ENCODE measurements at places on chromosomes 3 and 15.

- DNase-seq = no peak
These were observed 15.6 kb upstream of the KY start for GRCh38 chr3:134666466-134666865.

- DNase-seq = no peak
These were observed 51.8 kb downstream of the KLF15 start for GRCh38 chr3:126305427-126305826.

- no peak for DNase-seq
These were observed 143.2 kb upstream of the TLE3 start for GRCh38 chr15:70240820-70241430.

DNA sequence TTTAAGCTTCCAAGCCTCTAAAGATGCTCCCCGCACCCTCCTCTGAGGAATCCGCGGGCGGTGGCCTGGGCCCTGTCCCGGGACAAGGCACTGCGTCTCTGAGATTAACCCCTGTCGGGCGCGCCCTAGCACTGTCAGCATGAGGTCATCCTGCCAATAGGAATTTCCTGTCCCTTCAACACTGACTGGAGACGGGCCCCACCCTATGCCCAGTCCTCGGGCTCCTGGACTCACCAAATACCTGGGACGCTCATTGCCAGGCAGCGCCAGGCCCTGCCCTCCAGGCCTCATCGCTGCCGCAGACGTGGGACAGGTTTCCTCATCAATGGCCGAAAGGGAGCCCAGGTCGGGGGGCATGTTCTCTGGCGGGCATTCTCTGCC is 67.6 kb upstream of the SH3GL3 start:
- DNase-seq = no peak

- no peak for DNase-seq
These were observed 72.3 kb downstream of the XXYLT1 start for GRCh38 chr3:195198426-195199346.

DNA sequence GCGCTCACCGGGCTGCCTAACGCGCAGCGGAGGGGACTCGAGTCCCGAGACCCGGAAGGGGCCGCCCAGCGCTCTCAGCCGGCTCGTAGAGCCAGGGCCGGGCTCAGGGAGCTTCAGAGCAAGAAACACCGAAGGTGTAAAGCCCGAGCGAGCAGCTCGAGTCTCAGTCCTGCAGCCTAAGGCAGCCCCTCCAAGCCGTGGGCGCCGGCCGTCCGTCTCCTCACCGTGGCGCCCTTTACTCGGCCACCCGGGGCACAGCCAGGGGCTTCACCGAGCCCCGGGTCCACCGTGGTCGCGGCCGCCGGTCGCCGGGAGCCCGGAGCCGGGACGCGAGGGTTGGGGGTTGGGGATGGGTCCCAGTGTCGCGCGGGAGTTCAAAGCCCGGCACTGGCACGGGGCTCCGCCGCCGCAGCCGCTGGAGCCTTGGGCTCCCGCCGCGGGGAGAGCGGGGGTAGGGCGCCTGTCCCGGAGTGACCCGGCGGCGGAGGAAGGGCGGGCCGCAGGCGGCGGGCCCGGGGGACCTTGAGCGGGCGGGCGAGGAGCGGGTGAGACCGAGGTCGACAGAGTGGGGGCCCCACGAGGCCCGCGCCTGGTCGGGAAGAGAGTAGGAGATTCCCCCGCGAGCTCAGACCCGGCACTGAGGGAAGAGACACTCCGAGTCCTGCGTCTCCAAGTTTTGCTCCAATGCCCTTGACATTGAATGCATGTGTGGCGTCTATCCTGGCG is 26.9 kb upstream of the THRB start:
- DNase-seq = no peak

DNA sequence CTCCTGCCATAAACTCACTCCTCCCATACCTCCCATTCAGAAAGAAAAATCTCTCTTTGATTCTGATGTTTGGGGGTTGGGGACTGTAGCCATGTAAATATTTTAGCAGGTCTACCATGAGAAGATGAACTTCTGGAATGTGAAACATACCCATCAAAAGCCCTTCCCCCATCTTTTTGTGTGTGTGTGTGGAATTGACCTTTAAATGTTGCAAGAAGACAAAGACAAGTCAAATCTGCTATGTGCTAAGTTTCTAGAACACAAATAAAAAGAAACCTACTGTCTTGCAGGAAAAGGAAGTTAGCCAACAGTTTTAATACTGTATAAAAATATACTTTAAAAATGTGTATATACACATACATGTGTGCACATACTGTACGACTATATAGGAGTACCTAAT is 29.7 kb upstream of the USP50 start:
- no peak for DNase-seq

- no peak for DNase-seq
These were observed 88.3 kb downstream of the ARIH1 start for GRCh38 chr15:72562386-72562785.

DNA sequence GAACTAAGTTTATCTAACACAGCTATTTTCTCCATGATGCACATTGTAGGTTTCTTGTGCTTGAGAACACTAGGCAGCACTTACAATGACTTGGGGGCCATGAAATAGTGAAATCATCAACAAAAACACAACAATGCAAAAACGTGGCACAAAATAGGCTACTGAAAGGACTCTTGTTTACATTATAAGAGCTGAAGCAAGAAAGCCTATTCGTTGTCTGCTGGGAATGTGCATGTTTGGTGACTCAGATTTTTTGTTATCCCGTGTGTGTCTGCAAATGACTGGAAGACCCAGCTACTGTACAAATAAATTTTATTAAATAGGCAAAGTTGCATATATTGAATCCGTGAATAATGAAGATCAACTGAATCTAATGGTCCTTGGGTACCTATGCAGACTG is 85.0 kb downstream of the TCF12 start:
- no peak for DNase-seq
